Naive thymus-derived CD8-positive, alpha-beta T cell (primary cell): ENCODE measurements at places on chromosomes 3 and 15. TPM values are rescaled to one million over a fixed set of nuclear protein-coding genes. Genes with fewer than 3 reads are reported as not detected.

GOLGA6L7 gene
- polyA plus RNA-seq = not detected

TIMP4 gene
- not detected for polyA plus RNA-seq

SOX2 gene
- not detected for polyA plus RNA-seq

POPDC2 gene
- 2.6 TPM for polyA plus RNA-seq

GOLGA8J gene
- not detected for polyA plus RNA-seq

- H3K4me3 ChIP-seq = no peak overlapping the region
- no peaks in the 10 kb centered on the region for H3K27me3 ChIP-seq
- no peaks in the 10 kb centered on the region for H3K4me1 ChIP-seq
- no peak overlapping the region for H3K27ac ChIP-seq
Measured at GRCh38 chr3:100288288-100288894, 27.6 kb downstream of the TBC1D23 start.

DNA sequence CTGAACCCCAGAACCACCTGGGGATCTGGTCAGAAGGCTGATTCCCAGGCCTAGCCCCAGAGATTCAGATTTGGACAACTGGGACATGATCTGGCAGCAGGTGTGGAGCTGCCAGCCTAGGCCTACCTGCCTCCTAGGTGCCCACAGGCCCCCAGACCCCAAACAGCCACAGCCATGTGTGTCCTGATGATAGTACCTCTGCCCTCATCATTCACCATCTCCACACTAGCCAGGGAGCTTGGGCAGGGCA, 34.7 kb downstream of the HMCES start:
- H3K36me3 ChIP-seq = no peaks in the 10 kb centered on the region
- peaks cover 20% of the 10 kb centered on the region for H3K4me1 ChIP-seq
- DNase-seq = no peak
- H3K4me3 ChIP-seq = peak overlapping the region; percentile 81

DNA sequence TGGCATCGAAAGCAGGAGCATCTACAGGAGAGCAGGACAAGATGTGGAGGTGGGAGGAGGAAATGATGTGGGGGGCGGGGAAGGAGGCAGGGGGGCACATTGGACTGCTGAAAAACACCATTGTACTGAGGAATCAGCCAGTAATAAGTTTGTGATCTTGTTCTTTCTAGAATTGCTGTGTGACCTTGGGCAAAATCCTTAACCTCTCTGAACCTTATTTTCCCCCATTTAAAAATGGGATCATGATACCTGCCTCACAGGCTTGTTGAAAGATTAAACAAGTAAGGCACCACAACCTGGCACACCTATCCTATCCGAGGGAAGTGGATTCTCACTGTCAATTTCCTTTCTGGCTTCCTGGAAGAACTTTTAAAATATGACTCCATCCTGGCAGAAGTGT, 56.9 kb upstream of the ARRDC4 start:
- H3K36me3 ChIP-seq = no peaks in the 10 kb centered on the region
- H3K27ac ChIP-seq = no peak overlapping the region
- H3K4me3 ChIP-seq = no peak overlapping the region
- no peak for DNase-seq
- peaks cover 3% of the 10 kb centered on the region for H3K4me1 ChIP-seq

DNA sequence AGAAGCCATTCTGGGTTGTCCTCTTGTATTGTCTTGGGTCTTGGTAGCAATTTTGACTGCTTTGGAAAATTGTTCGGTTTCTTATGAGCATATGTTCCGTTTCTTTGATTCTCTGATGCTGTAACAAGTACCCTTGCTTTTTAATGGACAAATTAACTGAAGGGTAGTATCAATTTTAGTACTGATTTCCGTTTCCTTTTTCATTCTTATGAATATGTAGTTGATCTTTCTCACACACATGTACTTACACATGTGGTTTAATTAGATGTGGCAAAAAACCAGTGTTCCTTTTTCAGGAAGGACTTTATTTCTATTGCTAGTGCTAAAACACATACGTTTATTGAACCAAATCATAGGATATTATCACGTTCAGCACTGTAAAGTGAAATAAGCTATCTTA, 119.1 kb downstream of the TCF12 start:
- peaks cover 73% of the 10 kb centered on the region for H3K4me1 ChIP-seq
- DNase-seq = no peak
- no peaks in the 10 kb centered on the region for H3K36me3 ChIP-seq

- no peaks in the 10 kb centered on the region for H3K4me1 ChIP-seq
- H3K27me3 ChIP-seq = no peaks in the 10 kb centered on the region
- no peak for DNase-seq
- H3K4me3 ChIP-seq = no peak overlapping the region
- no peaks in the 10 kb centered on the region for H3K36me3 ChIP-seq
Measured at GRCh38 chr3:85632921-85633320, 674.1 kb downstream of the CADM2 start.

DNA sequence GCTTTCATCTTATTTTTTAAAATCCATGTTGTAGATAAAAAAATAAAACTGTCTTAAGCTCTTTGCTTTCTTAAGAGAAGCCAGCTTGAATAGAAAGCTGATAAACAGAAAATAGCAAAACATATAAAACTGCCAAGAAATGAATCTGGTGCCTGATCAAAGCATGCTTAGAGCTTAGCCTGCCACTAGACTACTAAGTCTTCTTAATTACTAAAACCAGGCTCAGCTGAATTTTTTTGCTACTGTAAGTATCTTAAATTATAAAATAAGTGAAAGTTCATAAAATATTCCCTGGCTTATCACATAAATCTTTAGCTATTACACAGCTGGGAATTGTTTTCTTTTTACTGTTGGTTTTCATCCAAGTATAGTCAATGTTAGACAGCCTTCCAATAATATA, 803.9 kb downstream of the DIPK2A start:
- no peaks in the 10 kb centered on the region for H3K27me3 ChIP-seq
- H3K27ac ChIP-seq = no peak overlapping the region
- no peaks in the 10 kb centered on the region for H3K36me3 ChIP-seq
- no peak overlapping the region for H3K4me3 ChIP-seq
- no peak for DNase-seq

GRCh38 chr15:45399381-45400212, 21.3 kb upstream of the GATM start:
- no peak overlapping the region for H3K27ac ChIP-seq
- H3K36me3 ChIP-seq = no peaks in the 10 kb centered on the region
- peaks cover 6% of the 10 kb centered on the region for H3K27me3 ChIP-seq
- H3K4me3 ChIP-seq = no peak overlapping the region
- DNase-seq = no peak

GRCh38 chr3:133934073-133934970, 38.6 kb upstream of the RAB6B start:
- no peaks in the 10 kb centered on the region for H3K4me1 ChIP-seq
- H3K27ac ChIP-seq = no peak overlapping the region
- H3K36me3 ChIP-seq = no peaks in the 10 kb centered on the region
- H3K27me3 ChIP-seq = no peaks in the 10 kb centered on the region
- H3K4me3 ChIP-seq = no peak overlapping the region

- no peak overlapping the region for H3K4me3 ChIP-seq
- peaks cover 3% of the 10 kb centered on the region for H3K27me3 ChIP-seq
- H3K4me1 ChIP-seq = no peaks in the 10 kb centered on the region
- no peaks in the 10 kb centered on the region for H3K36me3 ChIP-seq
- no peak overlapping the region for H3K27ac ChIP-seq
- DNase-seq = no peak
Measured at GRCh38 chr15:95825208-95825607, 505.3 kb upstream of the NR2F2 start.

DNA sequence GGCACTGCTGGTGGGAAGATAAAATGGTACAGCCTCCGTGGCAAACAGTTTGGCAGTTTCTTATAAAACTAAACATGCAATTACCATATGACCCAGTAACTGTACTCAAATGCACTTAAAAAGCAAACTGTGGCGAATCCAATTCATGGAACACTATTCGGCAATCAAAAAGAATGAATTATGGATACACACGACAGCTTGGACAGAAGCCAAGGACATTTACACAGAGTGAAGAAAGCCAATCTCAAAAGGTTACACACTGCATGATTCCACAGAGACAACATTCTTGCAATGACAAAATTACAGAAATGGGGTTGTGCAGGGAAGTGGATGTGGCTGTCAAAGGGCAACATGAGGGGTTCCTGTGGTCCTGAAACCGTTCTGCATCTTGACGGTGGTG, 122.1 kb upstream of the IQSEC1 start:
- H3K27me3 ChIP-seq = peaks cover 7% of the 10 kb centered on the region
- no peak overlapping the region for H3K4me3 ChIP-seq
- no peaks in the 10 kb centered on the region for H3K36me3 ChIP-seq
- no peak for DNase-seq
- no peak overlapping the region for H3K27ac ChIP-seq

GRCh38 chr15:70443486-70444273, 319.7 kb downstream of the UACA start:
- H3K4me3 ChIP-seq = no peak overlapping the region
- H3K36me3 ChIP-seq = no peaks in the 10 kb centered on the region
- H3K27ac ChIP-seq = no peak overlapping the region
- H3K4me1 ChIP-seq = peaks cover 32% of the 10 kb centered on the region

- no peaks in the 10 kb centered on the region for H3K4me1 ChIP-seq
- DNase-seq = no peak
Measured at GRCh38 chr3:191253089-191253799, 54.2 kb downstream of the OSTN start.

- DNase-seq = no peak
- no peak overlapping the region for H3K27ac ChIP-seq
- no peaks in the 10 kb centered on the region for H3K4me1 ChIP-seq
Measured at GRCh38 chr15:68769702-68770101, 51.0 kb downstream of the ANP32A start.

DNA sequence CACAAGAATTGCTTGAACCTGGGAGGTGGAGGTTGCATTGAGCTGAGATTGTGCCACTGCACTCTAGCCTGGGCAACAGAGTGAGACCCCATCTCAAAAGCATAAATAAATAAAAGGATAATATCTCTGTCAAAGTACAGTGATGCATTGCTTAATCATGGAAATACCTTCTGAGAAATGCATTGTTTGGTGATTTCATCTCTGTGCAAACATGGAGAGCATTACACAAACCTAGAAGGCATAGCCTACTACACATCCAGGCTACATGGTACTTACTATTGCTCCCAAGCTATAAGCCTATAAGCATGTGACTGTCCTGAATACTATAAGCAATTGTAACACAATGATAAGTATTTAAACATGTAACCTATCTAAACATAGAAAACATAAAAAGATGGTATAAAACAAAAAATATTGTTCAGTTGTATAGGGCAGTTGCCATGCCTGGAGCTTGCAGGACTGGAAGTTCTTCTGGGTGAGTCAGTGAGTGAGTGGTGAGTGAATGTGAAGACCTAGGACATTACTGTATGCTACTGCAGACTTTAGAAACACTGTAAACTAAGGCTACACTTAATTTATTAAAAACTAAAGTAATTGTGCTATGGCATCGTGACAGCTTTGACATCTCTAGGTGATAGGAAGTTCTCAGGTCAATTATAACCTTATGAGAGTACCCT, 93.6 kb upstream of the SNRPN start:
- no peaks in the 10 kb centered on the region for H3K4me1 ChIP-seq
- H3K27me3 ChIP-seq = peaks cover 2% of the 10 kb centered on the region
- peaks cover 18% of the 10 kb centered on the region for H3K36me3 ChIP-seq
- DNase-seq = no peak
- H3K4me3 ChIP-seq = no peak overlapping the region

GRCh38 chr3:158402590-158402989, 168.4 kb upstream of the MLF1 start:
- H3K4me1 ChIP-seq = no peaks in the 10 kb centered on the region
- H3K27ac ChIP-seq = no peak overlapping the region
- no peak for DNase-seq
- no peak overlapping the region for H3K4me3 ChIP-seq

DNA sequence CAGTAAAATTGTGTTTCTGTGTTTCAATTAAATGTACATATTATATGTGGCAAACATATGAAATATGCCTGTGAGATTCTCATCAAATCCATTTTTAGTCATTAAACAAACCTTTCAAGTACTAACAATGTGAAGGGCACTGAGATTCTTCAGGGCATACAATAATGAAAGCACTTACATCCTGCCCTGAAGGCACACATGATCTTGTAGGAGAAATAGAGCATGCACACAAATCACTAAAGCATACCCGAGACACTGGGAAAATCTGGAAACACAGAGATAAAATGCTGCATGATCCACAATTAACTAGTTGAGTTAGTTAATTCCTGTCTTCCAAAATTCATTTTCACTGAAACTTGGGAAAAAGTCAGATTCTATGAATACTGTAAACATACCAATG, 810.5 kb upstream of the NECTIN3 start:
- H3K36me3 ChIP-seq = no peaks in the 10 kb centered on the region
- no peak overlapping the region for H3K27ac ChIP-seq
- DNase-seq = no peak
- no peak overlapping the region for H3K4me3 ChIP-seq

GRCh38 chr15:29633971-29634370, 188.3 kb downstream of the TJP1 start:
- no peaks in the 10 kb centered on the region for H3K36me3 ChIP-seq
- no peak overlapping the region for H3K4me3 ChIP-seq
- no peaks in the 10 kb centered on the region for H3K4me1 ChIP-seq
- peaks cover 26% of the 10 kb centered on the region for H3K27me3 ChIP-seq
- peak overlapping the region; percentile 13 for H3K27ac ChIP-seq

GRCh38 chr15:90893175-90894090, 9.1 kb downstream of the FES start:
- H3K27ac ChIP-seq = no peak overlapping the region
- no peaks in the 10 kb centered on the region for H3K36me3 ChIP-seq
- H3K4me3 ChIP-seq = no peak overlapping the region
- no peaks in the 10 kb centered on the region for H3K27me3 ChIP-seq
- DNase-seq = no peak
- no peaks in the 10 kb centered on the region for H3K4me1 ChIP-seq
